Hepatic stellate cell (primary cell): ENCODE measurements at places on chromosomes 5 and 9.

DNA sequence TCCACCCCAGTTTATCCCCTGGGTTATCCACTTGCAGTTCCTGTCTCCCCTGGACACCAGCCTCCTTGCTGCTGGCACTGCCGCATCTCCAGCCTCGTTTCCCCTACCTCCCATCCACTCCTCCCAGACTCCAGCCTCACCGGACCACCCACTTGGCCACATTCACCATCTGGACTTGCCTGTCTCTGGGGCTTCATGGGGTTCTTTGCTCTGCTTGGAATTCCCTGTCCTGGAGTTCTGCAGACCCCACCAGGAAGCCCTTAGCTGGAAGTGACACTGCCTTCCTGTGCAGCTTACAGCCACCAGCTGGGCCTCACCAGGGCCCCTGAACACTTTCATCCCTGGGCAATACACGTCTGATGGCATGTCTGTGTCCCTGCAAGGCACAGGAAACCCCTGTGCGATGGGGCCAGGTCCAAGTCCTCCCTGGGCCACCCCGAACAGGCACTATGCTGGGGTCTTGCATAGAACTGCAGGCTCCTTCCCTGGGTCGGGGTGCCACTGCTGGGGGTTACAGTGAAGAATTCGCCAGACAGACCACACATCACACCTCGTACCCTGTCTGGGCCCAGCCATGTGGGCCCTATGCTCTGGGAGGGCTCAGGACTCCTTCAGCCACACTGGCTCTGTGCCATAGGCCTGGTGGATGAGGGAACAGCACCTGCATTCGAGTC, 3.0 kb downstream of the FLT4 start:
- no peak for DNase-seq

GRCh38 chr5:73606206-73606753, 19.7 kb upstream of the ARHGEF28 start:
- no peak for DNase-seq

- no peak for DNase-seq
Observed at GRCh38 chr9:69496846-69497450, 171.9 kb downstream of the ENTREP1 start.

DNA sequence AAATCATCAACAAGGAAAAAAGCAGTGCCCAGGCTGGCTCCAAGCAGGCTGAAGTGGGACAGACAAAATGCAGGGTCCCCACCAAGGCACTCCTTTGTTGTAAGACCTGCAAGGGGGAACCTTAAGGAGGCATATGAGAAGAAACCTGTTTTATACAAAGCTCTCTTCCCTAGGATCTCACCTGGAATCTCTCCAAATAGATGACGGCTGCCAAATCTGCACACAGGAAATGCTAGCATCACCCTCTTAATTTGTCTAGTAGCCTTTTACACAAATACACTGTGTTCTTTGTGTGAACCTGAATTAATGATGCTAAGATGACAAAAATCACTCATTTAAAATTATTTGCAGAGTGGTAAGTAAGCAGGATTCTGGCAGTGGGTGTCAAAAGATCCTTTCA, 280.2 kb downstream of the SPOCK1 start:
- DNase-seq = no peak

DNA sequence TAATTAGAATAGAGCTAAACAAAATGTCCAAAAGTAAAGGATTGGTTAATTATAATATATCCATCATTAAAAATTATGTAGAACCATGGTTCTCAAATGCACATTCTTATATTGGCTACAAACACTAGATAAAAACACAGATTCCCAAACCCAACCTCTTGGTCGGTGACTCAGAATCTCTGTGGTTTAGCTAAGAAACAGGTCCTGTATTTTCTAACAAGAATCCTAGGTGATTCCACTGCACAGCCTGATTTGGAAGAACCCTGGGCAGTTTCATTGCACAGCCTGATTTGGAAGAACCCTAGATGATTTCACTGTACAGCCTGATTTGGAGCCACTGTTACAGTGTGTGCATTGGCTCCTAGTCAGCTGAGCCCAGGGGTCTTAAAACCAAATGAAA, 67.9 kb downstream of the KIAA1958 start:
- DNase-seq = peak; percentile 27

DNA sequence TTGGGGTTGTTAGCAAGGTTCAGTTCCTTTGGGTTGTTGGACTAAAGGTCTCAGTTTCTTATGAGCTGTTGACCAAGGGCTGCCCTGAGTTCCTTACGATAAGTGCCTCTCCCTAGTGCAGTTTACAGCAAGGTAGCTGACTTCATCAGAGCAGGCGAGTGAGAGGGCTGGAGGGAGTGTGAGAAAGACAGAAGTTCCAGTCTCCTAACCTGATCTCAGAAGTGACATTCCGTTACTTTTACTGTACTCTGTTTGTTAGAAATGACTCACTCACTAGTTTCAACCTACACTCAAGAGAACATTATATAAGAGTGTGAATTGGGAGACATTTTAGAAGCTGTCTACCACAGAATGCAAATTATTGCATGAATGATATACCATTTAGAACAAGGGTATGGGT, 21.2 kb upstream of the IL31RA start:
- no peak for DNase-seq
